ENCODE measurements at places on chromosomes 2 and 18. TPM values are rescaled to one million over a fixed set of nuclear protein-coding genes. Genes with fewer than 3 reads are reported as not detected.

Gene PROKR1
- polyA plus RNA-seq, result 0.22 TPM

Gene OSBPL1A
- polyA plus RNA-seq, result 57.4 TPM

Gene PSMA8
- not detected for polyA plus RNA-seq

Gene TEKT4
- polyA plus RNA-seq, result 0.16 TPM

Gene RMDN2
- 11.7 TPM for polyA plus RNA-seq

Gene COL4A3
- 64.6 TPM for polyA plus RNA-seq

Gene ASIC4
- 0.18 TPM for polyA plus RNA-seq

Gene SKOR2
- not detected for polyA plus RNA-seq

Gene REEP1
- polyA plus RNA-seq, result 3.4 TPM

Gene COL5A2
- 151 TPM for polyA plus RNA-seq

Gene CPO
- polyA plus RNA-seq, result 1.2 TPM

Gene IFIH1
- 7.4 TPM for polyA plus RNA-seq

Gene IL1R1
- polyA plus RNA-seq, result 52.4 TPM

Gene CENPA
- 14.9 TPM for polyA plus RNA-seq

Gene UGT1A3
- polyA plus RNA-seq, result not detected

Gene PDCL3
- 42.1 TPM for polyA plus RNA-seq

Gene CRYGA
- polyA plus RNA-seq, result not detected

Gene SNORC
- polyA plus RNA-seq, result 2.7 TPM

Gene DNAH7
- 6.5 TPM for polyA plus RNA-seq

Gene COL4A4
- 69.7 TPM for polyA plus RNA-seq

Gene MDH1B
- polyA plus RNA-seq, result 12.7 TPM

Gene HOXD13
- 0.22 TPM for polyA plus RNA-seq

Gene CNDP1
- polyA plus RNA-seq, result 2.0 TPM

Gene CAVIN2
- polyA plus RNA-seq, result 47.6 TPM
